ENCODE measurements at places on chromosomes 4 and X. TPM values are rescaled to one million over a fixed set of nuclear protein-coding genes. Genes with fewer than 3 reads are reported as not detected.

TLR3 gene
- total RNA-seq, result 49.4 TPM

UGT2B17 gene
- 254 TPM for total RNA-seq

SPANXA2 gene
- not detected for total RNA-seq

PFKFB1 gene
- not detected for total RNA-seq

CHIC2 gene
- 36.6 TPM for total RNA-seq

ARHGAP36 gene
- not detected for total RNA-seq

TRPC3 gene
- total RNA-seq, result not detected

NXF2B gene
- not detected for total RNA-seq

FGB gene
- total RNA-seq, result not detected

TKTL1 gene
- total RNA-seq, result not detected

PCDH10 gene
- total RNA-seq, result 0.83 TPM

TLR10 gene
- total RNA-seq, result not detected

CXCL10 gene
- total RNA-seq, result not detected

STPG2 gene
- total RNA-seq, result not detected

HSPA4L gene
- total RNA-seq, result 2.3 TPM

ATP2B3 gene
- total RNA-seq, result not detected

PJA1 gene
- 4.2 TPM for total RNA-seq

CCKAR gene
- total RNA-seq, result not detected

ENPEP gene
- total RNA-seq, result 502 TPM

C1QTNF7 gene
- 2.4 TPM for total RNA-seq

XK gene
- total RNA-seq, result 32.4 TPM

WDR13 gene
- 99.9 TPM for total RNA-seq

IBSP gene
- not detected for total RNA-seq

CT83 gene
- not detected for total RNA-seq

MAGEH1 gene
- 1.1 TPM for total RNA-seq

CT45A3 gene
- not detected for total RNA-seq

GPM6B gene
- total RNA-seq, result 3.3 TPM

ZXDA gene
- total RNA-seq, result 5.8 TPM

ZNF185 gene
- 2.5 TPM for total RNA-seq

ACTRT1 gene
- not detected for total RNA-seq

DEFB131A gene
- not detected for total RNA-seq

TRIM75 gene
- total RNA-seq, result not detected

UGT2B10 gene
- not detected for total RNA-seq

PPP1R2C gene
- not detected for total RNA-seq

LRAT gene
- 7.4 TPM for total RNA-seq

MAGEA12 gene
- not detected for total RNA-seq

DRP2 gene
- total RNA-seq, result 2.5 TPM

PPP4R3C gene
- not detected for total RNA-seq

NKX3-2 gene
- total RNA-seq, result not detected

NAP1L3 gene
- 0.57 TPM for total RNA-seq

Data from Peyer's patch (tissue), 4 donors.